ENCODE measurements at places on chromosomes 5 and 9.

- no peak for DNase-seq
Observed at GRCh38 chr9:82109626-82110025, 121.1 kb downstream of the SPATA31D1 start.

DNA sequence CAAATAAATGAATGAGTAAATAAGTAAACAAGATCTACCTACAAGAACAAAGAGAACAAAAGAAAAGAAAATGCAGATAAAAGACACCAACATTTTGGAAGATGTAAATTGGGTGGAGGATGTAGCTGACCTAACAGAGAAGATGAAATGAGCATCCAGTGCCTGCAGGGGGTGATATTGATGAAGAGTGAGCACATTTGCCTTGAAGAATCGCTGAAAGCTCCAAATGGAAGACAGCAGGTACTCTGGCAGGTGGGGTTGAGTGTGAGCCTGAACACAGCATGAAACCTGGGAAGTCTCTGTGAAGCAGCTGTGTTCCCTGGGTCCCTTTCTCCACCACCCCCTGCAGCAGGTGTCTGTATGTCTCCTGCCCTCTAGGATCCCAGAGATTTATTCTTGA, 125.6 kb downstream of the NXNL2 start:
- no peak for DNase-seq

DNA sequence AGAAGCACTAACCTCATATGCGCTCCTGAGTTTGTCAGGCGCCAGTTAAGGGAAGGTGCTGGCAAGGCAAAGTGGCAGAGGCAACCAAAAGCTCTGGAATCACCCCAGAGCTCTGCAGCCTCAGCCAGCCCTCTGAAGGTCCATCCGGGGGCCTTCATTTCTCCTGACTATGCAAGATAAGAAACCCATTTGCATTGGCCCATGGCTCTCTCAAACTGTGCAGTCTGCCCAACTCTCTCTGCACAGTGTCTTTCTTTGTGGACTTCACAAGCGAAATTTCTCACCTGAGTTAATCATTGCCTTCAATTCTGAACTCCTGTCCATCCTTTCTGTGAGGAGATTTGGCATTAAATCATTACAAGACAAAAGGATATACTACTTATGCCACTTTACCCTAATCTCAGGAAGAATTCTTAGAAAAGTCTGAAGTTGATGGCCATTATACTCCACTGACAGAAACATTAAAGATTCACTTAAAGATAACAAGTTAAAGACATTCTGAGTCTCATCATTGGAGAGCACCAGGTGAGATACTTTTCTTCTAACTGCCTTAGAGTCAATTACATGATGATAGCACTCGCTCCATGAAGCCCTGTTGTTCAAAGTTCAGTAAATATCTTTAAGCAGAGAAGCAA, 235.6 kb downstream of the SPOCK1 start:
- no peak for DNase-seq

- DNase-seq = no peak
Observed at GRCh38 chr5:89397096-89397495, 514.1 kb upstream of the MEF2C start.

DNA sequence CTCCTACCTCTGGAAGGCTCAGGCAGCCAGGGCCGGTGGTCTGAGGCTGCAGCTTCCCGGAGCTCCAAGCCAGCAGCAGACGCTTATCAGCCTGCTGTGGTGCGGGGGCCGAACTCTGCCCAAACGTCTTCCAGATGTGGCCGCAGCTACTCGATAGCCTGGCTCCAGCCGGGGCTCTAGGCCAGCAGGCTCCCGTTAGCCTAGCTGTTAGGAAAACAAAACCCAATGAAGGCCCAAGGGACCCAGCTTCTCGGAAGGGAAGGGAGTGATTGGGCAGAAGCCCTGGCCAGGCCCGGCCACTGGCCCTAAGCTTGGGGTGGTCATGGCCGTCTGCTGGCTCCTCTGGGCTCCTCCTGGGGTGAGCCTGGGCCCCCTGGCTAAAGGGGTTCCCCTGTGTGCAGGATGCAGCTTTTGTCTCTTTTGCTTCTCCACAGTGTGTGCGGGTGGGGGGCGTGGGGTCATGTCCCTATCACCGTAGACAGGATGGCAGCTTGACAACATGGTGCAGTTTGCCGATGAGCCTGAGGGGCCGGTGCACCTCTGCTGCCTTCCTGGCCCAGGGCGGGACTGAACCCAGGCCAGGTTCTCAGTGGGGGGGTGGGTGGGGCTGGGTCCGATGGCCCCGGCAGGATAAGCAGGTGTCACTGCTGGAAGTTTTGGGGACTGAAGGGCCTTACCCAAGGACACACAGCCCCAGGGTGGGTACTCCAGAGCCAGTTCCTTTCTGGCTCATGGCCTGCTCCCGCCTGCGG, 18.7 kb downstream of the MYMK start:
- DNase-seq = no peak

GRCh38 chr5:21574961-21575360, 1278.2 kb downstream of the CDH12 start:
- no peak for DNase-seq

DNA sequence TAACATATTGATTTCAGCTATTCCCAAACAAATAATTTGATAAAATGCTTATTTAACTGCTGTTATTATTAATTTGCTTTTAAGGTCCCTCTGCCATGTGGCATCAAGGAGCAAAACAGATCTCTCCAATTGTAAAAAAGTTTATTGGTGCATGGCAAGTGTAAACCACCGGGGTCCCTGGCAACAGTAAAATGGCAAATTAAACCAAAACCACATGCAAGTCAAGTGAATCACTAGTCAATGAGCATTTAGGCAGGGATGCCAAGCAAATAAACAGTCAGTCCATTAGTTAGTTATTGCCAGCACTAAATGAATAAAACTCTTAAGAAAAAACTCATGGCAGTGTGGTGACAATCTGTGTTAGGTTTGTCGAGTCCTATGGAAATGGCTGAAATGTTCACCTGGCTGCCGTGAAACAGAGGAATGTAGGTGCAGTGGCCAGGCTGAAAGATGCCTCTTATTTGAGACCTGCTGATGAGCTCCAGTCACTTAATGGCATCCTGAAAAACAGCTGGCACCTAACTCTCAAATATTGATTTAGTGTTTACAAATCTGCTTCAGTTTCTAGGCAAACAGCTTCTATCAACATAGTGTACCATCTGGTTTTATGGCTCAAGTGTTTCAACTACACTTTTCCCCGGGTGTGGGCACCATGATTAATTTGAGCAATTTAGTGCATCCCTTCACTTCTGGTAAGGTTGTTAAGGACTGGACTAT, 296.5 kb upstream of the ITGA1 start:
- DNase-seq = no peak

GRCh38 chr9:35533398-35533797, 43.5 kb downstream of the RUSC2 start:
- DNase-seq = no peak
